ENCODE measurements at places on chromosomes 6 and 20. TPM values are rescaled to one million over a fixed set of nuclear protein-coding genes. Genes with fewer than 3 reads are reported as not detected.
A peak's percentile ranks its signal among the peaks of the same experiment; 100 is the strongest.

- DNase-seq: no peak
- H3K27me3 ChIP-seq: peaks cover 16% of the 10 kb centered on the region
- H3K27ac ChIP-seq: no peak overlapping the region
- H3K36me3 ChIP-seq: no peaks in the 10 kb centered on the region
- H3K4me1 ChIP-seq: no peaks in the 10 kb centered on the region
These were observed 44.2 kb downstream of the HLA-DPB1 start for GRCh38 chr6:33120001-33120400.

SASH1 gene
- 64.5 TPM for total RNA-seq

DNA sequence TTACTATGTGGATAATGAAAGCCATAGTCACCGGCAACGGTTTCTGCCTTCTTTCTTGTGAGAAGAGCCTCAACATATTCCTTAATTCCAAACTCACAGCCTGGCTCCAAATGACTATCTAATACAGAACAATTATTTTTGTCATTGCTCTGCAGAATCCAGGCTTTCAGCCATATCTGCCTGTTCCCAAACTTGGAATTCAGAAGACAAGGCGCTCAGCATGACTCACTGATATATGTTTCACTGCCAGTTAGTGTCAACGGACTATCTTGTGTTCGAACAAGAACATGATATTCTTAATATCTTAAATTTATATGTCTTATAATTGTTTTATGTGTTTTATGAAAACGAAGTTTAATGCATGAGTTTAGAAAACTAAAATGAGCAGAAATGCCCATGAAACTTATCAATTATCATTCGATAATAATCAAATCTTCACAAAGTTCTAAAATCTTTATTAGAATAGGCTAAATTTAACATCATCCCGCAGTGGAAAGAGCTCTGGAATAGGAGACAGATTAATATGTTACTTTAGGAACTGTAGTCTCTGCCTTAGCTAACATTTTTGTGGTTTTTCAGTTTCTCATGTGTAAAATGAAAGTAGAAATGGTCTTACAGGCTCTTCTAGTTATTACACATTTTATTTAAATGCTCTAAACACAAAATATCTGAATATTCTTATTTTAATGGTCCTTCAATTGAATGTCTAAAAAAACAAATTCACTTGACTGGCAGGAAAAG, 669.3 kb upstream of the GJE1 start:
- H3K36me3 ChIP-seq: no peaks in the 10 kb centered on the region
- no peaks in the 10 kb centered on the region for H3K27me3 ChIP-seq
- DNase-seq: no peak
- no peak overlapping the region for H3K27ac ChIP-seq
- no peak overlapping the region for H3K4me3 ChIP-seq

DNA sequence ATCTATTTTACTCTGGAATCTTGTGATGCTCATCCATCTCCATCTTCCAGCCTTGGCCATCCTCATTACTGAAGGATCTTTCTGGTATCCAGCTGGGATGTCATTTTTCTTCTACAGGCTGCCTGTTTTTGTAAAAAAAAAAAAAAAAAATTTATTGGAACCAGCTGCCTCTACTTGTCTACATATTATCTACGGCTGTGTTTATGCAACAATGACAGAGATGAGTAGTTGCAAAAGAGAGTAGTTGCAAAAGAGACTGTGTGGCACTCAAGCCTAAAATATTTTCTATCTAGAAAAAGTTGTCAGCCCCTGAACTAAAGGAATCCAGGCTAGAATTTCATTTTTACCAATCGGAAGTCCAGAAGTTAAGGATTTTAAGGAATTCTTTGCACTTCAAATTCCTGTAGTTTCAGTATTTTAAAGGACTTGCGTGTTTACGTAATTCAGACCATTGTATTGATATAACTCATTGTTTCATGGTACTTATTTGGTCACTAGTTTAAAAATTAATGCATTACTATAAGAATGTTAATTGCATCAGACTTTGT, 38.6 kb upstream of the PLCG1 start:
- no peaks in the 10 kb centered on the region for H3K27me3 ChIP-seq
- H3K27ac ChIP-seq: no peak overlapping the region
- H3K36me3 ChIP-seq: peaks cover 46% of the 10 kb centered on the region
- peak; percentile 42 for DNase-seq

SOBP gene
- total RNA-seq: 9.2 TPM

DNA sequence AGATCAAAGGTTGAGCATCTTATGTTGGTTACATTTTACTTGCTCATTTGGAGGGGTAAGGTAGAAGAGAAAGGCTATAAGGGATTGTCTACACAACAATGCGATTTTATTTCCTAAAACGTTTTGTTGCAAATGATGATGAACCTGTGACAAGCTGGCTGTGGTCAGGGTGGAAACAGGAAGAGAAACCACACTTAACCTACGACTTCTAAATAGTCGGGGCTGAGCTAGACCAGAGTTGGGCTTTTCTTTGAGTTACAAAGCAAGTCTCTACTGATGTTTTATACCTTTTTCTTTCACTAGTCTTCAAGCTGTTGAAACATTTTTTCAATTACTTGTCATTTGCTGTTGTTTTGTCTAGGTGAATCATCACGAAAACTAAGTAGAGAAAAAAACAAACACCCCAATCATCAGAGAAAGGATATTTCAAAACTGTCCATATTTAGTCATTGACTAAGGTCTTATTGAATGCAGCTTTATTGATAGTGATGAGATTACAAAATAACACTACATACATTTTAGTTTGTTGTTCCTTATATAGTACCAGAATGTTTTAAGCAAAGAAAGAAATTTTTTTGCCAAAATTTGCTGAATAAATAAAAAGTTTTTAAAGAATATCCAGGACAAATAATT, 18.0 kb downstream of the KLHL31 start:
- no peaks in the 10 kb centered on the region for H3K27me3 ChIP-seq
- H3K4me1 ChIP-seq: peaks cover 10% of the 10 kb centered on the region
- no peak for DNase-seq
- no peak overlapping the region for H3K4me3 ChIP-seq
- H3K27ac ChIP-seq: no peak overlapping the region
- H3K36me3 ChIP-seq: no peaks in the 10 kb centered on the region

PPIL6 gene
- 18.1 TPM for total RNA-seq

DNA sequence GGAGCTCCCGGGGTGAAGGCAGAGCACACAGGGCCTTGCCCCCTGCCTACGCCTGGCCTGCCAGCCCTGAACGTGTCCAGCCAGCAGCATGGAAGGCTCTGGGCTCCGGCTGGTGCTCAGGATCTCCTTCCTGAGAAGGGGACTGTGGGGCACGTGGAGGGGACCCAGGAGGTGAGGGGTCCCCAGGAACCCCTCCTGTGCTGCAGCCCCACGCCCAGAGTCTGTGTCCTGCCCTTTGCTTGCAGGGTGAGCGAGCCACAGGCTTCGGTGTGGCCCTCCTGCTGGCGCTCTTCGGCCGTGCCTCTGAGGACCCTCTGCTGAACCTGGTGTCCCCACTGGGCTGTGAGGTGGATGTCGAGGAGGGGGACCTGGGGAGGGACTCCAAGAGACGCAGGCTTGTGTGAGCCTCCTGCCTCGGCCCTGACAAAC, 22.3 kb downstream of the NPEPL1 start:
- H3K27me3 ChIP-seq: no peaks in the 10 kb centered on the region
- no peak overlapping the region for H3K4me3 ChIP-seq
- no peak for DNase-seq
- H3K27ac ChIP-seq: no peak overlapping the region

IPCEF1 gene
- total RNA-seq: 18.1 TPM

- H3K4me3 ChIP-seq: no peak overlapping the region
- no peaks in the 10 kb centered on the region for H3K4me1 ChIP-seq
- H3K27me3 ChIP-seq: no peaks in the 10 kb centered on the region
- no peak for DNase-seq
These were observed 290.0 kb downstream of the TFAP2B start for GRCh38 chr6:51108563-51109234.

DNA sequence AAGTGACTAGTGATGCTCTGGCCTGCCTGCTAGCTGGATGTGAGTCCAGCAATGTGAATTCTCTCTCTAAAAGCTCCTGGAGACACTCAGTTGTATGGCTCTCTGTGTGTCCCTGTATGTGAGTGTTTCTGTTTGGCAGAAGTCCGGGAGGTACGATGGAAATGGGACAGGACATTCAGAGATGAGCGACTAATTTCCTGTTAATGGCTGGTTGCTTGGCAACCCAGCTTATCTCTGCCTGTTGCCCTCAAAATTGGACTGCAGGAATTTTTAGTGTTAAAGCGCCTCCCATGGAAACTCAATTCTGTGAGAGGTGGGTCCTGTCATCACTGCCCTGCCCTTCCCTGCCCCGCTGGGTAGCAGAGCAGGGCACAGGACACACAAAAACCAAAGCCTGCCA, 136.8 kb upstream of the LRFN2 start:
- H3K4me3 ChIP-seq: no peak overlapping the region
- no peaks in the 10 kb centered on the region for H3K36me3 ChIP-seq
- no peak overlapping the region for H3K27ac ChIP-seq
- DNase-seq: peak; percentile 46
- no peaks in the 10 kb centered on the region for H3K27me3 ChIP-seq
- peaks cover 34% of the 10 kb centered on the region for H3K4me1 ChIP-seq

DLL1 gene
- total RNA-seq: 16.9 TPM

DNA sequence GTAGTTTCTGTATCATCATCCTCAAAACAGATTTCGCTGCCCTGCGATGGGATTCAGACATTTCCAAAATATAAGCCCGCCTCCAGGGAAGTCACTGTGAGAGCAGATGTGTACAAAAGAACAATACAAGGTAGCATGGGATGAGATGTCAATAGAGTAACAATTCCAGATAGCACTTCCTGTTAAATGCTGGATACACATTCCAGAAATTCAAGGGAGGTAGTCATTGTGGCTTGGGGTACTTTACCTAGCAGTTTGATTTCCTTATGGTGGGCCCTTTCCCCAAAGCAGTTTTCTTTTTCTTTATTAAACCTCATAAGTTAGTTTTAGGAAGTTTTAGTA, 2.5 kb downstream of the RNF217 start:
- no peak overlapping the region for H3K27ac ChIP-seq
- H3K4me1 ChIP-seq: peaks cover 25% of the 10 kb centered on the region
- no peaks in the 10 kb centered on the region for H3K36me3 ChIP-seq
- DNase-seq: no peak
- H3K4me3 ChIP-seq: no peak overlapping the region

PTGIS gene
- total RNA-seq: 43.8 TPM

RAB44 gene
- 1.5 TPM for total RNA-seq

- H3K4me3 ChIP-seq: no peak overlapping the region
- H3K27me3 ChIP-seq: no peaks in the 10 kb centered on the region
- H3K36me3 ChIP-seq: no peaks in the 10 kb centered on the region
- DNase-seq: no peak
- no peak overlapping the region for H3K27ac ChIP-seq
These were observed 1414.1 kb upstream of the EYS start for GRCh38 chr6:67121115-67121514.

DNA sequence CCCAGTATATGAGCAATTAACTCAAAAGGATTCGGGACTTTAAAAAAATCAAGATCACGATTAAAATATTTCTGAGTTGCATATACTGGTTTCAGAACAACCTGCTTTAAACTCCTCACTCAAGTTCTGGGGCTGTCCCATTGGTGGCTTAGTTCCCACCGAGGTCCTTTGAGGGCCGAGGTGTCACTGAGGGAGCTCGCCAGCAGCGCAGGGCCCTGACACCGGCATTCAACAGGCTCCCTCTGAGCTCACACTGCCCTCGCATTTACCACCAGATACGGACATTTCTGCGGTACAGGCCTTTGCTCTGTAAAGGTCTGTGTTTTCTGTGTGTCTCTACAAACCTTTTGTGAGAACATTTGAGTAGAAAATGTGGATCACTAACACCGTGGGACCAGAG, 24.4 kb upstream of the BNIP5 start:
- DNase-seq: no peak
- H3K4me1 ChIP-seq: no peaks in the 10 kb centered on the region
- H3K27me3 ChIP-seq: no peaks in the 10 kb centered on the region
- H3K36me3 ChIP-seq: no peaks in the 10 kb centered on the region

- H3K4me1 ChIP-seq: peaks cover 3% of the 10 kb centered on the region
- H3K4me3 ChIP-seq: no peak overlapping the region
- H3K27me3 ChIP-seq: no peaks in the 10 kb centered on the region
- no peak for DNase-seq
- H3K27ac ChIP-seq: no peak overlapping the region
- H3K36me3 ChIP-seq: no peaks in the 10 kb centered on the region
These were observed 4.2 kb downstream of the KCNB1 start for GRCh38 chr20:49478266-49478665.

DNA sequence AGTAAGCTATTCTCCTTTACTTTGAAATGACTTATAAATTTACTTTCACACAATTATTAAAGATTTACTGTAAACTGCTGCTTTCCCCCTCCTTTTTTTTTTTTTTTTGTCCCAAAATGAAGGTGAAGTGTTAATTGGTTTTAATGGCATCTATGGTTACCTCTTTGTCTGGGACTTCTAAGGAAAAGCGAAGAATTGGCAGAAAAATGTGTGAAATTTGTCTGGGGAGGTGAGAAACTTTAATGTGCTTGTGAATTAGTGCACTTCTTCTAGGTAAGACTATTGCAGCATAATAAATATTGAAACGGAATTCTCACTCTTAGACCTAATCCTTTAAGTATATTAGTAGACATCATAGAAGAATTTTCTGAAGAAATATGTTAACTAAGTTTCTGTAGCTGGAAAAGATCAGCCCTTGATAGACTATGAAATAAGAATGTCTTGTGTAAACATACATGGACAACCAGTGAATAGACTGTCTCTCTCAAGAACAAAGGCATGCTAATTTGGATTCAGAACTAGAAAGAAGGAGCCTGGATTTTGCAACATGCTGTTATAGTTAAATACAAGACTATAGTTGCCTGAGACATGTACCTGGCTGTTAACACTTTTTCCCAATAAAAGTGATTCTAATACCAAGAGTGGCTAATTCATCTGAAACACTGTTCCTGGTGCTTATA, 23.9 kb downstream of the FLRT3 start:
- DNase-seq: no peak
- H3K27ac ChIP-seq: no peak overlapping the region
- H3K4me1 ChIP-seq: no peaks in the 10 kb centered on the region
- no peak overlapping the region for H3K4me3 ChIP-seq
- H3K27me3 ChIP-seq: no peaks in the 10 kb centered on the region

LPA gene
- total RNA-seq: 1.1 TPM

TRAPPC3L gene
- total RNA-seq: 0.28 TPM

GRCh38 chr6:11785415-11785773, 6.8 kb upstream of the ADTRP start:
- no peak overlapping the region for H3K4me3 ChIP-seq
- DNase-seq: no peak
- no peaks in the 10 kb centered on the region for H3K27me3 ChIP-seq

TBXT gene
- total RNA-seq: not detected

KHDC1 gene
- 3.5 TPM for total RNA-seq

Measured in lung (tissue), 17 donors.